ENCODE measurements at places on chromosomes 2 and 18. TPM values are rescaled to one million over a fixed set of nuclear protein-coding genes. Genes with fewer than 3 reads are reported as not detected.

SERPINB12 gene
- total RNA-seq, result not detected

GRCh38 chr2:26807788-26808460, 22.1 kb downstream of the CENPA start:
- H3K4me1 ChIP-seq, result peaks cover 8% of the 10 kb centered on the region
- DNase-seq, result no peak
- no peak overlapping the region for H3K4me3 ChIP-seq
- H3K27me3 ChIP-seq, result peaks cover 17% of the 10 kb centered on the region

DNA sequence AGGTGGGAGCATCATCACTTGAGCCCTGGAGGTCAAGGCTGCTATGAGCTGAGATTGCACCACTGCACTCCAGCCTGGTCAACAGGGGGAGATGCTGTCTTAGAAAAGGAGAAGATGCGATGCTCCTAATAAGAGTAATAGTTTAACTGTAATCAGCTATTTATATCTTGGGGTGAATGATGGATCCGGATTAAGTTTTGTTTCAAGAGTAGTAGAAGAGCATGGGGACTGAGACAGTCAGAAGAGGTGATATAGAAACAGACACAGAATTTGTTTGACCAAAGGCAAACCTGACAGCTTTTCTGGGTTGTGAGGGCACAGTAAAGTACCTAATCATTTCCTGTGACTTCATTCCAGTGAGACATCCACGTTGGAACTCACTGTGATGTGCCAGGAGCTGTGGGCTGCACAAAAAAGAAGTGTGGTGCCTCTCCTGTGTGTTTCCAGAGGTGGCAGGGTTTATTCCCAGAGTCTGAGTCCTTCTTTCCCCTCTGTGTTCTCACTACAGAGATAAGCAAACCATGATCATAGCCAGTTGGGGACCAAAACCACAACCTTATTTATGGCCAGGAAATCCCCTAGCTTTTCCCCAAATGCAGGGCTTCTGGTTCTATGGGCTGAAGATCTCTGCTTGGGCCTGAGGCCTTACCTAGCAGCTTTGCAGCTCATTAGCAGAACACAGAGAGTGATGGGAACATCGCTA, 113.7 kb downstream of the XRCC5 start:
- peaks cover 2% of the 10 kb centered on the region for H3K36me3 ChIP-seq
- peak overlapping the region; percentile 51 for H3K27ac ChIP-seq
- H3K27me3 ChIP-seq, result no peaks in the 10 kb centered on the region
- no peak for DNase-seq
- H3K4me3 ChIP-seq, result no peak overlapping the region

GRCh38 chr2:172912266-172912665, 163.4 kb upstream of the MAP3K20 start:
- no peaks in the 10 kb centered on the region for H3K4me1 ChIP-seq
- H3K27ac ChIP-seq, result no peak overlapping the region
- H3K27me3 ChIP-seq, result peaks cover 17% of the 10 kb centered on the region
- DNase-seq, result no peak
- no peak overlapping the region for H3K4me3 ChIP-seq

- no peak for DNase-seq
- no peaks in the 10 kb centered on the region for H3K27me3 ChIP-seq
- no peaks in the 10 kb centered on the region for H3K4me1 ChIP-seq
- no peak overlapping the region for H3K27ac ChIP-seq
- no peak overlapping the region for H3K4me3 ChIP-seq
Measured at GRCh38 chr2:221161186-221161585, 410.9 kb downstream of the EPHA4 start.

- no peak overlapping the region for H3K4me3 ChIP-seq
- DNase-seq, result no peak
- H3K36me3 ChIP-seq, result peaks cover 34% of the 10 kb centered on the region
Measured at GRCh38 chr2:10179422-10179821, 56.9 kb downstream of the RRM2 start.

SEMA4F gene
- 6.8 TPM for total RNA-seq

RAD51AP2 gene
- not detected for total RNA-seq

KIF5C gene
- 18.3 TPM for total RNA-seq

- H3K4me3 ChIP-seq, result no peak overlapping the region
- no peaks in the 10 kb centered on the region for H3K27me3 ChIP-seq
- H3K36me3 ChIP-seq, result no peaks in the 10 kb centered on the region
- no peak for DNase-seq
Measured at GRCh38 chr2:42932271-42933151, 140.1 kb upstream of the HAAO start.

ARL6IP6 gene
- 45.5 TPM for total RNA-seq

GRCh38 chr18:22701326-22701725, 231.8 kb upstream of the RBBP8 start:
- no peak overlapping the region for H3K4me3 ChIP-seq
- DNase-seq, result no peak
- H3K36me3 ChIP-seq, result no peaks in the 10 kb centered on the region
- H3K27ac ChIP-seq, result no peak overlapping the region
- no peaks in the 10 kb centered on the region for H3K27me3 ChIP-seq

GRCh38 chr18:9986156-9986930, 72.5 kb downstream of the VAPA start:
- H3K27ac ChIP-seq, result no peak overlapping the region
- no peak overlapping the region for H3K4me3 ChIP-seq

BOLL gene
- not detected for total RNA-seq

DNA sequence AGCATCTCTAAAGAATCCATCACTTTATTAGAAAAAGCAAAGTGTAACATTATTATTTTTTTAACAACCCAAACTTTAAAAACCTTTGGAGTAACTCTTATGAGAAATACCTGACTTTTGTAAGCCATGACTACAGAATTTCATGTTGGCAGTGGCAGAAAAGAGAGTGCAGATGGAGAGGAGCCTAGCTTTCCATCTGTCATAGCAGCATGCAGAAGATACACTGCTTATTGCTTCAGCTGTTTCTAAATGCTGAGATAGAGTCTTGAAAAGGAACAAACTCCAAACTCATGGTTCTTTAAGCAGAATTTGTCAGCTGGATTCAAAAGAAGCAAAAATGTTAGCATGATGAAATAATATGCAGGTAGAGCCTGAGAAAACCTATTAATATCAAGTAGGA, 1130.3 kb downstream of the DPP10 start:
- no peaks in the 10 kb centered on the region for H3K4me1 ChIP-seq
- DNase-seq, result no peak
- no peak overlapping the region for H3K27ac ChIP-seq

GRCh38 chr2:28681606-28682005, 70.0 kb upstream of the PPP1CB start:
- peak overlapping the region; percentile 86 for H3K27ac ChIP-seq
- peaks cover 40% of the 10 kb centered on the region for H3K4me1 ChIP-seq
- DNase-seq, result no peak
- no peaks in the 10 kb centered on the region for H3K27me3 ChIP-seq
- no peak overlapping the region for H3K4me3 ChIP-seq

MC5R gene
- not detected for total RNA-seq

Measured in activated CD8-positive, alpha-beta memory T cell treated with anti-CD3 and anti-CD28 coated beads, Interleukin-2, amount 10 ng/mL, durations not matched to agents 7 days and 5 days (primary cell).